ENCODE measurements at places on chromosomes 2 and 18.

GRCh38 chr2:57941816-57942215 lies 104.8 kb upstream of the VRK2 start:
- no peak for DNase-seq

- no peak for DNase-seq
These were observed 151.2 kb upstream of the BOD1L2 start for GRCh38 chr18:56995579-56996188.

- peak; percentile 31 for DNase-seq
These were observed 133.1 kb upstream of the PELI1 start for GRCh38 chr2:64277101-64277849.

GRCh38 chr2:210561475-210561874 lies 5.1 kb downstream of the CPS1 start:
- DNase-seq: no peak

DNA sequence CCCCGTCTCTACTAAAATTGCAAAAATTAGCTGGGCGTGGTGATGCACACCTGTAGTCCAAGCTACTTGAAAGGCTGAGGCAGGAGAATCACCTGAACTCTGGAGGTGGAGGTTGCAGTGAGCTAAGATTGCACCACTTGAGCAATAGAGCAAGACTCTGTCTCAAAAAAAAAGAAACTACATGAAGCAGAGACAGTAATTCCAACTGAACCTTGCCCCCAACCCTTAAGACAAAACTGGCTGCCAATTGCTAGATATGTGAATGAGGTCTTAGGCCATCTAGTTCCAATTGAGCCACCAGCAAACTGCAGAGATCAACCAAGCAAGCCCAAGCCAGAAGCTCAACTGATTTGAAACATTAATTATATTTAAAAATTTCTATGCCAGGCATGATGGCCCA lies 25.9 kb downstream of the HAUS1 start:
- no peak for DNase-seq

- DNase-seq: no peak
These were observed 18.5 kb upstream of the RBBP8 start for GRCh38 chr18:22914633-22915032.

DNA sequence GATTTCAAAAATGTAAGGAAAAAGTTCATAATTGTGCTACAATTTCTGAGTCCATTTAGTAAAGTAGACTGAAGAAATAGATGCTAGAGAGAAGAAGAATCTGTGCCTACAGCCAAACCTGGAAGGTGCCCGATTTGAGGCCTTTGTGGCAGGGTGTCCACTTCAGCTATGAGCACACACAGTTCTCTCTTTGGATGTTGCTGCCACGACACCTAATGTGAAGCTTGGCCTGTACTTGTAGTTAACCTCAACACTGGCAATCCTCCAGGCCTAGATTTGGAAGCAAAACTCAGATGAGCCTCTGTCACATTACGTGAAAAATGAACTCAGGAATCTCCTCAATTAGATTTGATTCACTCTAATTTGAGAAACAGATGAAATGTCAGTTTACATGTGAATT lies 90.1 kb upstream of the LRP1B start:
- DNase-seq: no peak

DNA sequence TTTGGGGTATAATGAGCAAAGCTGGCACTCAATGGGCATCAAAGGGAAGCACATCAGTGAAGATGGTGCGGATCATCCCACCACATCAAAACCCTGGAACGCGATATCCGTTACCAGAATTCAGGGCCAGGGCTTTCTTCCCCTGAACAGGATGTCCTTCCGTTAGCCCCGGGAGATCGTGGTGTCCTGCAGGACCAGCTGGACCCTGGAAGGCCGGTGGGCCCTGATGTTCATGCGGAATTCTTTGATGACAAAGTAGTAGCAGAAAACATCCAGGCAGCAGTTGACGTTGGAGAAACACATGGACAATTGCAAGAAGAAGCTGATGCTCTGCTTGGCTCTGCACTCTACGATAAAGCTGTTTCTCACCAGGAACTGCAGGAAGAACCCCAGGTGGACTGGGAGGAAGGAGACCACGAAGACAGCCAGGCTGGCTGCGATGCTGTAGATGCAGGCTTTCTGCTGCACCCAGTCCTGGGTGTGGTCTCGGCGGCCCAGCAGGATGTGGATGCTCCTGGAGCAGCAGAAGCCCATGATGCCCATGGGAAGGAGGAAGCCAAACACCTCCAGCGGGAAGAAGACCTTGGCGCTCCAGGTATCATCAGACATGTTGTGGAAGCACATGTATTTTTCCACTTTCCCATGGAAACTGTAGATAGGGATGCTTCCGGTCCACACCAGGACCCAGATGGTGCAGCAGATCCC lies 15.0 kb downstream of the GPR55 start:
- no peak for DNase-seq

DNA sequence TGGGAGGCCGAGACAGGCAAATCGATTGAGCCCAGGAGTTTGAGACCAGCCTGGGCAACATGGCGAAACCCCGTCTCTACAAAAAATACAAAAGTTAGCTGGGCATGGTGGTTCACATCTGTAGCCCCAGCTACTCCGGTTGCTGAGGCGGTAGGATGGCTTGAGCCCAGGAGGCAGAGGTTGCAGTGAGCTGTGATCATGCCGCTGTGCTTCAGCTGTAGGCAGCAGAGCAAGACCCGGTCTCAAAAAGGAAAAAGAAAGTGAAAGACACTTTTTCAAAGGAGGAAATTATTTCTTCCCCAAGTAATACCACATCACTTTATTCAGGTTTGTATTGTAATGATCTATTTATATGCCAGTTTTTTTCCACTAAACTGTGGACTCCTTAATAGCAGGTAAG lies 35.7 kb upstream of the TAF4B start:
- no peak for DNase-seq

GRCh38 chr18:24502667-24503523 lies 42.5 kb downstream of the HRH4 start:
- DNase-seq: no peak

- no peak for DNase-seq
These were observed 155.0 kb upstream of the OTX1 start for GRCh38 chr2:62895632-62896009.

DNA sequence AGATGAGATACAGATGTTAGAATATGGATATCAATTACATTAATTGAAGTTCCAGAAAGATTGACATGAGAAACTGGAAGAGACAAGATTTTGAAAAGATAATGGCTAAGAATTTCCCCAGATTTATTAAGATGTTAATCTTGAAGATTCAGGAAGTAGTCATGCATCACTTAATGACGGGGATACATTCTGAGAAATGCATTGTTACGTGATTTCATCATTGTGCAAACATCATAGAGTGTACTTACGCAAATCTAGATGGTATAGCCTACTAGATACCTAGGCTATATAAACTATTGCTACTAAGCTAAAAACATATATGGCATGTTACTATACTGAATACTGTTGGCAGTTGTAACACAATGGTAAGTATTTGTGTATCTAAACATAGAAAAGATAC lies 6.8 kb upstream of the CHMP3 start:
- no peak for DNase-seq

GRCh38 chr2:238420878-238421694 lies 5.6 kb upstream of the ASB1 start:
- DNase-seq: no peak

DNA sequence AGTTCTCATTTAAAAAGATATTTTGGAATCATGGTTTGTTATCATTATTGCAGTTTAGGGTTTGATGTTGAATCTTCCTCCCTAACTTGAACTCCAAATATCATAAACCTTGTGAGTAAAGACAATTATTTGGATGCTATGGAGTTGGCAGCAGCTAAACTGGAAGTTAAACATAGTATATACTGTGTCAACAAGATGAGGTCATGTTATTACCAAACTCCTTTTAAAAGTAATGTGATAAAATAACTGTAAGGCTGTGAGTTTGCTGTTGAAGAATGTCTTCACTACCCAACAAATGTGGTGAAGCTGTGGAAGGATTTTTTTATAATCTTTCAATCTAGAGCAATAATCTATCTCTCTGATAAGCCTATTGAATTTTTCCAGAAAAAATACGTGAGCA lies 16.0 kb downstream of the DNAH6 start:
- DNase-seq: no peak

DNA sequence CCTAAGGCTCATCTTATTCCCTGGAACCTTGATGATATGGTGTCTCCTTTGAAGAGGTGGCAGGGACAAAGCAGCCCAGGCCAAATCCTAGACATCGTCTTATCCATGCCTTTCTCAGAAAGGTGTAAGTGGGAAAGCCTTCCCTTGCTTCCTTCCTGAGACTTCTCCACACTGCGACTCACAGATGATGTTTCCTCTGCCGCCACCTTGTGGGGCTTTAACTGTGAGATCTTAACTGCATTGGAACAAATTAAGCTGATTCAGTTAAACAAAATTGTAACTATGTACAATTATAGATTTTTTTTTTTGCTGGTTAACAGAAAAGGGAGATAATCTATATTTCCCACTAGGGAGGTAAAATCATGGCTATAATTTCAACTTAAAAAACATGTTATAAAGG lies 10.0 kb upstream of the GCA start:
- peak; percentile 30 for DNase-seq

DNA sequence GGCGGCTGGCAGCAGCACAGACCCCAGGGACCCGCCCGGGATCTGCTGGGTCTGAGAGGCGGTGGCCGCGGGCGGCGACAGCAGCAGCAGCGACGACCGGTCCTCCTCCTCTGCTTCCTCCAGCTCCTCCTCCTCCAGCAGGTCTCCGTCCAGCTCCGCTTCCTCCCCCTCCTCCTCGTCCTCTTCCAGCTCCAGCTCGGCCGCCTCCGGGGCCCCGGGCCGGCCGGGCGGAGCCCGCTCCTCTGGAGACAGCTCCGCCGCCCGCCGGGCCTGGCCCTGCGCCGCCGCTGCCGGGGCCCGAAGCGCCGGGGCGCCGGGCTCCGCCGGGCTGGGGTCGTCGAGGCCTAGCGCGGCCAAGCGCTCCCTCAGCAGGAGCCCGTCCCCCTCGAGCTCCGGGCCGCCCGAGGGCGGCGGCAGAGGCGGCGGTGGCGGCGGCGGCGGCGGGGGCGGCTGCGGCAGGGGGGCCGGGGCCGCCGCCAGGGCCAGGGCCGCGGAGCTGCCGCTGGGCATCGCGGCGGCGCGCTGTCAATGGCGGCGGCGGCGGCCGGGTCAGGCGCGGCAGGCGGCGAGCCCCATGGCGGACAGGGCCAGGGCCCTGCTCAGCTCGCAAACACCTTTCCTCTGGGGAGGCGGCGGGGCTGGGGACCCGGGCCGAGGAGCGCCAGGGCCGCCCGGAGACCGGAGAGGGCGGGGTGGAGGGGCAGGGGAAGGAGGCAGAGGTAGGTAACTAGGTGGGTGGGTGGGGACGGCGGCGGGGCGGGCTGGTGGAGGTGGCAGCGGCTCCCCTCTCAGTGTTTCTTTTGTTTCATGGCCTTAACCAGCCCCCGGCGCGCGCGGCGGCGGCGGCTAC lies 445 bp downstream of the MEX3C start:
- peak; percentile 60 for DNase-seq

DNA sequence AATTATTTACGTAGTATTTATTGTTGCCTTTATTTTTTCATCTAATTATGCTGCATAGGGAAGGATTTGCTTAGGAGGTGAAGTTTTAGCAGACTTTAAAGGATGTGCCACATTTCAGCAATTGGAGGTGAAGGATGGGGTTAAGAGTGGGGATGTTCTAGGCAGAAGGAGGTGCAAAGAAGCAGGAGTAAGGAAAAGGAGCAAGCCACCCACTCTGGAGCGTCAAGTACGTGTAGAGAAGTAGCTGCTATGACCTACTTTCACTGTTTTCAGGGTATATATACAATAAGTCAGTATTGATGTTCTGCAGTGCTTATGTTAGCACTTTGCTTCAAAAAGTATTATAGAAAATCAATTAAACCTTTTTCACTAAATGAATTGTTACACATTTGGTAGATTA lies 34.4 kb downstream of the ITGAV start:
- no peak for DNase-seq

DNA sequence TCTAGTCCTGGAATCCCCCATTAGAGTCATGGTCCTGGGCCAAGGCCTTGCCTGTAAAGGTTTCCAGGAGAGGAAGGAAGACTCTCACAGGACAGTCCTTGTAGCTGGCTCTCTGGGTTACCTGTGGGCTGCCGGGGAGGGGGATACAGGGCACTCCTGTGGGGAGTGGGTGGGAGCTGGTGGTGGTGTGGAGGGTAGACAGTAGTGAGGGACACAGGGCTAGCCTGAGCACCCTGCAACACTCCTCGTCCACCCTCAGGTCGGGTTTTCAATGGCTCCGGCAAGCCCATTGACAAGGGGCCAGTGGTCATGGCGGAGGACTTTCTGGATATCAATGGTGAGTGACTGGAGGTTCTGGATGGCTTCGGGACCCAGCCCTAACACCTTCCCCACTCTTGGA lies 19.7 kb upstream of the ANKRD53 start:
- DNase-seq: no peak

- DNase-seq: no peak
These were observed 6.1 kb upstream of the TDRD15 start for GRCh38 chr2:21117688-21118087.

DNA sequence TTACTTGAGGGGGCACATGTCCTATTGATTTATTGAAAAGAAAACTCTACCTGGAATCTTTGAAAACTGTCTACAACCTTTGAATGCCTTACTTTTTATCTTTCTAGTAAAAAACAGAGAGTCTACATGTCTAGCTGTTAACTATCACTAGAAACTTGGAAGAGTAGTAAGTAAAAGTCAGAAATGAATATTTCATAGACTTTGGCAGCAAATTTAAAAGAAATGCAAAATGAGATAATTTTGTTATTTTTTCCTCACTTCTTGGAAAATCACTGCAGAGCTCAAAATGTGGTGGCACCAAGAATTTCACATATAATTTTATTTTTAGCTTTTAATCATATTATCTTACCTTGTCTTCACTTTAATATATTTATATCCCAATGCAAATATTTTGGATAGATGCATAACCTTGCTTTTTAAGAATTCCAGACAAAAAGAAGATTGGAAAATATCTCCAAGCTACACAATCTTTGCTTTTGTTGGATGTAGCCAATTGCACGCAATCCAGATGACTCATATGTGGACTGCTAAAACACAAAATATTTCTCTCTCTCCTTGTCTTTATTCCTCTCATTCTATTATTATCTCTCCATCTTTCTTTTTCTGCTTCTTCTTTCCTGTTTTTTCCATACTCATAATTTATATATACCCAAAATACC lies 92.2 kb upstream of the DSEL start:
- DNase-seq: peak; percentile 50

DNA sequence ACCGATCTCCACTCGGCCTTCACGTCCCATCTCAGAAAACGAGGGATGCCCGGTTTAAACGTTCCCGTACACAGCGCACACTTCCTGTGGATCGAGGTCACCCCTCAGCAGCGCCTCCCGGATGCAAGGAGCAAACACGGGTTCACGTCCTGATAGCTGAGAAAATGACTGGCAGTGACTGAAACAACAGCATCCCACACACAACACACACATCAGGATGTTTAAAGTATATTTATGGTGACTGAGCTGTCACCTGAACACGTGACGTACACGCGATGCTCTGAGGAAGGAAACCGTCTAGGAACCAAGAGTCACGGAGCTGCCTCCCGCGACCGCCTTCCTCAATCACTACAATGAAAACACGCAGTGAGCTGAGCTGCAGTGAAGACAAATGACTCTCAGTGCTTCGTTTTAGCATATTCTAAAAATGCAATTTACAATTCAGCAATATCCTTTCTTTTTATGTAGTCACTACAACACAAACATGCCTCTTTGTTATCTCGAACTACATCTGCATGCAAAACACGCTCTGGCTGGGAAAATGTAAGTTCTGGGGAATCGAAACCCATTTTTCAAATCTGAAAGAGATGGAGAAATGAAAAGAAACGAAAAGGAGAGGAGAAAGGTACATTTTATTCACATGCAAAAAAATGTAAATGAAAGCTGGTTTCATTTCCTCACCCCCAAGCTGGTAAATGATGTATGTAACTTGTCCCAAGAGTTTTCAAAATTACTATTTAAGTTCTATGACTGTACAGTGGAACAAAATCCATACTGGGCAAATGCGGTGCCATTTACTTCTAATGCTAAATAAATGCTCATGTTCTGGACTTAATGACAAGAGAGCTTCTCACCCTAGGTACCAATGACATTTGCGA lies 19.8 kb downstream of the HDAC4 start:
- DNase-seq: no peak
